ENCODE measurements at places on chromosomes 7 and 10.

GRCh38 chr7:105719395-105719794, 138.1 kb upstream of the EFCAB10 start:
- DNase-seq: no peak

DNA sequence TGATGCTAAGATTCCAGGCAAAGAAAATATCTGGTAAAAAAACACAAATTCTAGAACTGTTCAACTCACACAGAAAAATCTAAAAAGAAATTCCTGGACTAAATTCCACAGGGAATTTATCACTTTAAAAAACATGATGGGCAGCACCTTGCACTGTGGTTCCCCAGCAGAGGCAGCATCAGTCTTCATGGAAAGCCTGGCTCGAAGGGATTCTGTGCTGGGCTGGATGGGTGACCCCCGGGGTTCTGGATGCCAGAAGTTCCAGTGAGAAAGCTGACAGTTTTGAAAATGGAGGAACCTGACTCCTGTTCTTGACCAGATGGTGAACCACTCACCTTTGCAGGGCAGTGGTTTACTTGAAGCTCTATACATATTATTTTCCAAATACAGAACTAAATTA, 52.0 kb downstream of the RAB11FIP2 start:
- no peak for DNase-seq

DNA sequence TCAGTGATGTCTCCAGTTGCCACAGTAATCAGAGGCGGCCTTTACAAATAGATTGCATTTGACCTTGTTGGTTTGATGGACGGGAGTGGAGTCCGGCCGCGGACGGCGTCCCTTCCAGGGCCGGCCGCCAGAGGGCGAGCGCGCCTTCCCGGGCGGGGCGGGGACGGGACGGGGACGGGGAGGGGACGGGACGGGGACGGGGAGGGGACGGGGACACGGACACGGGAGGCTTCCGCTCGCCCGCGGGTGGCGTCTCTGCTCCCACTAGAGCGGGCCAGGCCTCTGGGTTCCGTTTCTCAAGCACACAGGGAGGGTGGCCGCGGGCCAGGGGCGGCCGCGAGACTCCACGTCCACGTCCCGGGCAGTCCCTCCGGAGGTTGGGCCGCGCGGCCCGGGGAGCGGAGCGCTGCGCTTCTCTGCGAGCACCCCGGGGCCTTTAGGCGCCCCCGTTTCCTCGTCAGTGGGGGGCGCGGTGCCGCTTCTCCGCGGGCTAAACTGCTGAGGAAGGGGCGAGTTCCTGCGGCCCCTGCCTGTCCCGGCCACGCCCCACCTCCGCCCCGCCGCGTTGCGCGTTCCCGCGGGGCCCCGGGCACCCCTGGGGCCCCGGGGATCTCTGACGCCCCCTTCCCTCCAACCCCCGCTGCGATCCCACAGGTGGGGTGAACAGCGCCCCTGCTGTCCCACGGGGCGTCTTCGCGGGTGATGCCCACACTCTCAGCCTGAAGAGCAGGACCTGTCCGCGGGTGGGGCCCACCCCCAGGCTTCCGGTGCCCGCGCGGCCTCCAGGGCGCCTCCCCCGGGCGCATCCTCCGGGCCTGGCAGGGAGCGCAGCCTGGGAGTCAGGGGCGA, 84.2 kb upstream of the MKI67 start:
- DNase-seq: no peak

DNA sequence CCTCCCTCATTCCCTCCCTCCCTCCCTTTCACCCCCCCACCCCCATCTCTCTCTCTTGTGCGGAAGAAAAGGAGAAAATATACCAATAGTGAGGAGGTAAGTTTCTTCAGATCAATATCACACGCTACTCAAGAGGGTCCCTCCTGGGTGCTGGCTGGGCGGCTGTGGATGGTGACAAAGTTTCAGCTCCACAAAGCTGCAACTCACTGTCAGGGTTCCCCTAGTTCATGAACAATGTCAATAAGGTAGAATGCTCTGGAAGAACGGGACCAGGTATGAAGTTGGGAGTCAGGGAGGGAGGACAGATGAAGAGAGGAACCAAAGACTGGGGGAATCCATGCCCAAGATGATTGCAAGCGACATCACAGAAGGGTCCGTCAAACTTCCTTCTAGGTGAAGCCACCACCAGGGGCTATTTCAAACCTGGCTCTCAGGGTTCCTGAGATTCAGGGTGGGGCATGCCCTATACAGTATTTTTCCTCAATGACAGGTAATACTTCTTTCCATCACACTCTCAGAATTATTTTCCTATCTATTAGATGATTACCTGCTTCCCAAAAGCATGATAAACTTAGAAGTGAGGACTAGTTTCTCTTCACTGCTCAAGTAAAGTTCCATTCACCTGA, 1.4 kb upstream of the PDE1C start:
- no peak for DNase-seq

- no peak for DNase-seq
Measured at GRCh38 chr10:126131341-126131740, 235.0 kb downstream of the FANK1 start.
